ENCODE measurements at places on chromosomes 3 and 15.

- DNase-seq: no peak
Observed at GRCh38 chr3:72205297-72205826, 420.4 kb upstream of the PROK2 start.

GRCh38 chr3:47228088-47228487 lies 54.5 kb downstream of the KIF9 start:
- no peak for DNase-seq

DNA sequence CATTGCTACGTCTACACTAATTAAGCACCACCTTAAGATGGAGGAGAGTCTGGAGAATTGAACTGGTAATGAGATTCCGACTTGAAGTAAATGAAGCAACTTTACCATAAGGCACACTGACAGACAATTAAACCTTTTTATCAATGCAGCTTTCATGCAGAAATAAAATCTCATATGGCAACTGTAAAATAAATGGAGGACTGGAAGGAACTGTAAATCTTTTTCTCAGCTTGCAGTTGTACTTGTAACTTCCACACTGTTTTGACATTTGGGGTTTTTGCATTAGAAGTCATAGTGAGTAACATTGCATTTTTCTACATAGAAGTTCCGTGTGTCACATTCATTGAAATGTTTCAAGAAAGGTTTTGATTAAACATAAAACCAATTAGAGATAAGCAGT lies 705.3 kb downstream of the NLGN1 start:
- DNase-seq: no peak

- DNase-seq: no peak
Observed at GRCh38 chr3:115662356-115662755, 39.0 kb downstream of the GAP43 start.

DNA sequence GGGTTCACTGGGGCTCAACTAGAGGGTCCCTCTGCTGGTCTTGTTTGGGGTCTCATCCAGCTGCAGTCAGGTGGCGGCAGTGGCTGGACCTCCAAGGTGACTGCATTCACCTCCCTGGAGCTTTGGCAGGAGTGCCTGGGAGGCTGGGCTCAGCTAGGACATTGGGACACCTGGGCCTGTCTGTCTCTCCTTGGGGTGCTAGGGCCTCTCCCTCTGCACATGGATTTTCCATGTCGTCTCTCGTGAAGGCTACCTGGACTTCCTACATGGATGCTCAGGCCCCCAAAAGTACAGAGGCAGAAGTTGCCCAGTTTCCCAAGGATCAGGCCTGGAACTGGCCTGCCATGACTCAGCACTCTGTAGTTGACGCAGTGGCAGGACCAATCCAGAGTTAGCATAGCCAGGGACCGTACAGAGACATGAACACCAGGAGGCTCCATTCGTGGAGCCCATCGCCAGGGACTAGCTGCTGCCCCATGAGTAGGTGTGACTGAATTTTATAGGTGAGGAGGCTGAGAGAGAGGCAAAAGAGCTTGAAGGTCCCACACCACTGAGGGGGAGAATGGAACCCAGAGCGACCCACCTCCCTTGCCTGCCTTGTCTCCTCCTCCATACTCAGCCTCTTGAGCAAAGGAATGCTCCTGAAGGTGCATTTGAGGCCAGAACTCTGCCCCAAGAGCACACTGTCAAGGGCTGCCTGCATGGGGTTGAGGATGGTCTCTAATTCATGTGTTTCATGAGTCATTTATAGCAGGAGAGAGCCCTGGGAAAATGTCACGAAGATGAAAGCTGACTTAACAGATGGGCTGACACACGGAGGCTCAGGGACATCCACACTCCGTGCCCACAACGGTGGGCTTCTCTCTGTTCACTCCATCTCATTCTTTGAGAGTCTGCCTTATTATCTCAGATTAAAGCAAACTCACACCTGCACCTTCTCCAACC lies 13.0 kb upstream of the ALDH1A3 start:
- no peak for DNase-seq

GRCh38 chr3:123155471-123156011 lies 46.2 kb upstream of the SEC22A start:
- no peak for DNase-seq

- no peak for DNase-seq
Observed at GRCh38 chr15:56295433-56295832, 51.8 kb upstream of the RFX7 start.

GRCh38 chr3:5411786-5412185 lies 224.3 kb downstream of the EDEM1 start:
- DNase-seq: no peak

Measured in activated CD8-positive, alpha-beta memory T cell treated with anti-CD3 and anti-CD28 coated beads for 48 hours (primary cell).